ENCODE measurements at places on chromosomes 16 and 17. TPM values are rescaled to one million over a fixed set of nuclear protein-coding genes. Genes with fewer than 3 reads are reported as not detected.

DNA sequence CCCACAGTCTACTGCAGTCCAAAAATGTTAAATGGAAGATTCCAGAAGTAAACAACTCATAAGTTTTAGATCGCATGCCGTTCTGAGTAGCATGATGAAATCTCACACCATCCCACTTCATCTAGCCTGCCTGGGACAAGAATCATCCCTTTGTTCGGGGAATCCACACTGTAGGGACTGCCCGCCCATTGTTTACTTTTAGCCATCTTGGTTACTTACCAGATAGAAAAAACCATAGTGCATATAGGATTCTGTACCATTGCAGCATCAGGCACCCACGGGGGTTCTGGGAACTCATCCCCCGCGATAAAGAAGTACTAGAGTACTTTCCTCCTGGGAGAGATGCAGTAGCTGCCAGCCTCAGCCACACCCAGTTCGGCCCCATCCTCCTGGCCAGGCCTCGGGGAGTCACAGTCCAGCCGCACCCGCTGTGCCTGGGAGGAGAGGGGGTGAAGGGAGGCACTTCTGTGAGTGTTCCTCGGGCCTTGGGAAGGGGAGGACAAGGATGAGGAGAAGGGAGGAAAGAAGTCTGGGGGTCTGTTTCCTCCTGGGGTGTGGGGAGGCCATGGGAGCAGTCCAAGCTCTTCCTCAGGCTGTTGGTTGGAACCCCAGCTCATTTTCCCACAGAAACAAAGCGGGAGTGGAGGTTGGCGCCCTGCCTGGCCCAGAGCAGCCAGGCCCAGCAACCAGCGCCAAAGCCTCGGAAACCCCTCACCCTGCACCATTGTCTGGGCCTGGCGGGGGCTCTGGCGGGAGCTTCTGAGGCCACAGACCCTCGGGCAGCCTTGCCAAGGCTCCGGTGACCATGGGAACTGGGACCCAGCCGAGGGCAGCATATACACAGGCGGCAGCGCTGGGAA lies 8.9 kb downstream of the TRIM47 start:
- H3K4me1 ChIP-seq: peaks cover 24% of the 10 kb centered on the region
- H3K36me3 ChIP-seq: no peaks in the 10 kb centered on the region
- H3K4me3 ChIP-seq: no peak overlapping the region
- DNase-seq: peak; percentile 86
- peak overlapping the region; percentile 33 for H3K27ac ChIP-seq

DNA sequence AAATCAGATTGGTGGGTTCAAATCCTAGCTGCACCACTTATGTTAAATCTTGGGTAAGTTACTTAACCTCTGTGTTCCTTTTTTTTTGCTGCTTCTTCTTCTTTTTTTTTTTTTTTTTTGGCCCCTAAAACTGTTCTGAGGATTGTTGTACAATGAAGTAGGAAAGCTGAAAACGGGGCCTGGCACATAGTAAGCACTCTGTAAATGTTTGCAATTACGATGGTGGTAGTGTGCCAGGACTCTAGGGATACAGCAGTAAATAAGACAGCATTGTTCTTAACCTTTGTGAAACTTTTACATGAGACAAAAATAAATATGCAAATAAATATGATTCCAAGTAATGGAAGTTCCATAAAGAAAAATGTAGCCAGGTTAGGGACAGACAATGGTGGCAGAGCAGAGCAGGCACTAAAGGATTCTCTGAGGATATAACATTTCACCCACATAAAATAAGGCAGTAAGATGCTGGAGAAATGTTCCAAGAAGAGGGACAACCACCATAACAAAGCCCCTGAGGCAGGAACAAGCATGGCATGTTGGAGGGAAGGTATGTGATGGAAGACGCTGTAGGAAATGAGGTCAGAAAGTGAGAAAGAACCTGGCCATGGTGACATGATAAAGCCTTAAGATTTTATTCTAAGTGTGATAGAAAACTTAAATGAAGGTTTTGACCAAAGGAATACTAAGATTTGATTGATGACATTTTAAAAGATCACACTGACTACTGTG lies 127.3 kb downstream of the NLK start:
- H3K4me3 ChIP-seq: no peak overlapping the region
- H3K4me1 ChIP-seq: peaks cover 45% of the 10 kb centered on the region
- DNase-seq: no peak
- H3K27ac ChIP-seq: no peak overlapping the region

ABCA9 gene
- 2.0 TPM for total RNA-seq

TMEM88 gene
- 39.2 TPM for total RNA-seq

DNA sequence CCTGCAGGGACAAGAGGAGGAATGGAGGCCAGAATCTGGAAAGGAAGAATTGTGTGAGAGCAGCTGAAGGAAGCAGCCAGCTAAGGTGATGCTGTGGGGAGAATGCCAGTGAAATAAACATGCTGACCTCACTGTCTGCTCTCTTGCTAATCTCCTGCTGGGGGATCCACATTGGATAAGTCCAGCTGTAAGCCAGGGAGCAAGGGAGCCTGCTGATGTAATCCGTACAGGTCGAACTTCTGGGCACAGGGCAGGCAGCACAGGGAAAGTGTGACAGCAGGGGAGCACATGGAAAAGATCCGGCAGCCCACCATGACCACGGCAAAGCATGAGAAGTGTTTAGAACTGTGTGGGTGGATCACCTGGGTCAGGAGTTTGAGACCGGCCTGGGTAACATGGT lies 7.5 kb upstream of the XPO6 start:
- H3K4me1 ChIP-seq: no peaks in the 10 kb centered on the region
- no peaks in the 10 kb centered on the region for H3K27me3 ChIP-seq
- no peaks in the 10 kb centered on the region for H3K36me3 ChIP-seq
- H3K27ac ChIP-seq: no peak overlapping the region
- no peak overlapping the region for H3K4me3 ChIP-seq

DNA sequence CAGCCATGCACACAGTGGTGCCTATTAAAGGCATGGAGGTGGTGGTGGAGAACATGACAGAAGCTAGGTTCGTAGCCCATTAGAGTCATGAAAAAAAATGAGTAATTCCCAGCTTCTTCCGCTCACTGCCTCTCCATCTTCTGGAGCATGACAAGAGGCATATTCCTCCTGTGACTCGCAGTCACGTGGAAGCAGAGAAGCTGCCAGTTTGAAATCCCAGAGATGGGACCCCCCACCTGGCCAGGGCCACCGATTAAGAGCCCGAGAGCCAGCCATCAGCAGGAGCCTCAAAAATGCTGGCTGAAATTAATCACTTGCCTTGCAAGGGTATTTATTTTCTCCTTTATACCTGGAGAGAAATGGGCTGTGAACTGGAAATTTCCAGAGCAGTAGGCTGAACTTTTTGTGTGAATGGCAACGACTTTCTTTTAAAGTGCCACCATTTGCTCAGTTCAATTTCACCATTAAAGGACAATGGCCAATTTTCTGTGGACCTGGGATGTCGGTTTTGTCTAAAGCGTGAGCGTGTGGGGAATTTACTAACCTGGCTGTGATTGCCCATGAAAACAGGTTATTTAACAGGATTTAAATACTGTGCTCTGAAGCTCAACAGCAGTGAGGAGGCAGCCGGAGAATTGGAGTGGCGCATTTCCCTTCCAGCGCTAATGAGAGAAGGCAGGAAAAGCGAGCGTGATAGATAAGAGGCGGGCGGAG lies 189.7 kb upstream of the SDK2 start:
- DNase-seq: no peak
- H3K27me3 ChIP-seq: no peaks in the 10 kb centered on the region
- H3K27ac ChIP-seq: no peak overlapping the region
- H3K36me3 ChIP-seq: no peaks in the 10 kb centered on the region
- H3K4me1 ChIP-seq: no peaks in the 10 kb centered on the region

- H3K27ac ChIP-seq: no peak overlapping the region
- no peaks in the 10 kb centered on the region for H3K36me3 ChIP-seq
- H3K4me1 ChIP-seq: no peaks in the 10 kb centered on the region
Measured at GRCh38 chr17:77935121-77935571, 23.4 kb upstream of the TNRC6C start.

ZNF319 gene
- total RNA-seq: 9.9 TPM

DNA sequence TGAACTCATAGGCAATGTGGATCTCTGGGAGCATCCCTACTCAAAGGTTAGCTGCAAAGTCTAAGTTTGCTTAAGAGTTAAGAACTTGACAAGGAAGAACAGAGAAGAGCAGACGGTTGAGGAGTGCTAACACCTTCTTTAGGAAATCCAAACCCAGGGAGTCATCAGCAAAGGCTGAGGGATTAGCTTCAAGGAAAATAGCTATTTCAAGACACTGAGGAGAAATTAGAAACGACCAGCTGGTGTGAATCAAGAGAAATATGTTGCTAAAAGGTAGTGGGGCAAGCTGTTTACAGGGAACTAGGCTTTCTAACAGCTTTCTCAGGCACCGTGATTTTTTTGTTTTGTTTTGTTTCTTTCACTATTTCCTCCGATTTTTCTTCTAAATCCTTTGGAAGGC lies 90.7 kb downstream of the CDH8 start:
- H3K36me3 ChIP-seq: no peaks in the 10 kb centered on the region
- no peak for DNase-seq
- no peaks in the 10 kb centered on the region for H3K27me3 ChIP-seq
- no peak overlapping the region for H3K27ac ChIP-seq
- no peak overlapping the region for H3K4me3 ChIP-seq
- no peaks in the 10 kb centered on the region for H3K4me1 ChIP-seq

DNA sequence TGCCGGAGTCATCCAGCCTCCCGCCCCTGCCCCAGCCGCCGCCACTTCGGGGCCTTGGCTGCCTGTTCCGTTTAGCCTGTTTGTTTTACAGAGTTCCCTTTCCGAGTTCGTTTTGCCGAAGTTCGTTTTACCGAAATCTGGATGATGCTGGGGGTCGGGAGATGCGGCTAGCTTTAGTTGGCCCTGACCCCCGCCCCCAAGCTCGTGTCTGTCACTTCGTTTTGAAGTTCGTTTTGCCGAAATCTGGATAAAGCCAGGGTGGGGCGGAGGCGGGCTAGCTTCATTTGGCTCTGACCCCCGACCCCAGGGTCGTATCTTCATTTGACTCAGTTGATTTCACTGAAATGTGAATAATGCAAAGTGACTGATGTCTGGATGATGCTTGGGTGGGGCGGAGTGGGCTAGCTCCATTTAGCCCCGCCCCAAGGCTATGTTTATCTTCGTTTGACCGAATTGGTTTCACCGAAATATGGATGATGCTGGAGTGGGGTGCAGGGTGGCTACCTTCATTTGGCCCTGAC lies 591 bp downstream of the PSMD7 start:
- H3K4me3 ChIP-seq: peak overlapping the region; percentile 84
- no peaks in the 10 kb centered on the region for H3K27me3 ChIP-seq
- DNase-seq: peak; percentile 36

DNA sequence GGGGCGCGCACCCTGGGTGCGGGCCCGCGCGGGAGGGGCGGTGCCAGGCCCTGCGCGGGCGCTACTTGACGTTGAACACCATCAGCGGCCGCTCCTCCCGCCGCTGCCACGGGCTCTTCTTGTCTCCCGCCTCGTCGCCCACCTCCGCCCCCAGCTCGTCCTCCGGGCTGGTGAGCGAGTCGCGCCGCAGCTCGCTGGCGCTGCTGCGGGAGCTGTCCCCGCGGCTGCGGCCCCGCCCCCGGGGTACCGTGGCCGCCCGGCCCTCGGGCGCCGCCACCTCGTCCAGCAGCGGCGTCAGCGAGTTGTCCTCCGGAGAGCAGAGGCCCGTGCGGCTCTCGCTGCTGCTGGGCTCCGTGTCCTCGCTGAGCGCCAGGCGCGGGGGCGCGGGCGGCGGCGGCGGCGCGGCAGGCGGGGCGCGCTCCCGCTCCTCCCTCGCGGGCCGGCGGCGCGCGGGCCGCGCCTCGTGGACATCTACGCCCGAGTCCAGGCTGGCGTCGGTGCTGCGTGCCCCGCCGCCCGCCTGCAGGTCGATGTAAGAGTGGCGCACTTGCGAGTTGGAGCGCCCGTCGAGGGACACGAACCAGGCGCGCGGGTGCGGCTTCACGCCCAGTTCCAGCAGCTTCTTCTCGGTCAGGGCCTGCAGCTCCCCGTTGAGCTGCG lies 8.7 kb downstream of the GRN start:
- no peak overlapping the region for H3K4me3 ChIP-seq
- H3K27ac ChIP-seq: no peak overlapping the region
- DNase-seq: no peak
- no peaks in the 10 kb centered on the region for H3K27me3 ChIP-seq

DNA sequence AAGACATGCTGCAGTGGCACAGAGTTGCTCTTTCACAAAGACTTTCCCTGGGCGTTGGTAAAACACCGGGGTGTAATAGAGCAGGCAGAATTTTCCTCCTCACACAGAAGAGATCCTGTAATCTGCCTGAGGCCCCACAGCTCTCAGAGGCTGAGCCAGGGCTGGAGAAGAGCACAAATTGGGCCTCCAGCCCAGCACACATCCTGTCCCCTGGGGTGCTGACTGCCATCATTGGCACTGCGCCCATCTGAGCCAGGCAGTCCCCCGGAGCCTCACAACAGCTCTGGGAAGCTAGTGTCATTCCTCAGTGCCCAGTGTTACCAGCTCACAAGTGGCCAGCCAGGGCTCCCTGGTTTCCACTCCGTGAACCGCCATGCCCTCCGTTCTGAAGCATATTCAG lies 119.4 kb downstream of the SOCS1 start:
- H3K27ac ChIP-seq: no peak overlapping the region
- no peak overlapping the region for H3K4me3 ChIP-seq
- H3K4me1 ChIP-seq: peaks cover 44% of the 10 kb centered on the region
- peak; percentile 24 for DNase-seq

- DNase-seq: no peak
- H3K36me3 ChIP-seq: no peaks in the 10 kb centered on the region
- no peak overlapping the region for H3K4me3 ChIP-seq
- peaks cover 26% of the 10 kb centered on the region for H3K4me1 ChIP-seq
- H3K27me3 ChIP-seq: no peaks in the 10 kb centered on the region
Measured at GRCh38 chr17:78769196-78769773, 12.8 kb downstream of the CYTH1 start.

DNA sequence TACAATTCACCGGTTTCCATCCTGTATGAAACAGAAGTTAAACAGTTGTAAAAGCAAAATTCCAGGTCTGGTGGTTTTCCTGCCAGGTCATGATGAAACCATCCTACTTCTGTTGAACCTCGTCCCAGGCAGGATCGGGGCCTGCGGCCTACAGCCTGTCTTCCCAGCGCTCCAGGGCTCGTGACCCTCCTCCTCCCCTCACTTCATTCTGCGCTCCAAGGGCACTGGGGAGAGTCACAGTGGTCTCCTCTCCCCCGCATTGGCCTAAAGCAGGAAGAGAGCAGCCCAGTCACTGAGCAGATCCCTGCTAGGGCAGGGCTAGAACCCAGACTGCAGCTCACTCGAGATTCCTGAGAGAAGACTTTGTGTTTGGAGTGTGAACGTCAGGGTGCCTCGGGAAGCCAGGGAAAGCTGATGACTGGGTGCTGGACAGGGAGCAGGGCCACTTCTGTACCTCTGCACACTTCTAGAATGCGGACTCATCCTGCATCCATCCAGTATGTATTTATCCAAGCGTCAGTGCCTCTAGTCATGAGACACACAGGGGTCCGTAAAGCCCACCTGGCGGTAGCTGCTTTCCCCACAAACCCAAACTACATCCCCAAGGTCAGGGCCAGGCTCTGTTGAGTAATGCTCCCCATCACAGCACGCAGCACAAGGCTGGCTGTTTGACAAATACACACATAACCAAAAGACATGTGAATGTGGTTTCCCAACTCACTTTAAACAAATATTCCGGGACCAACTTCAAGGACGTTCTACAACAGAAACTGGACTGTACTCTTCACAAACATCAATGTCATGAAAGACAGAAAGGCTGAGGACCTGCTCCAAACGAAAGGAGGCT lies 1.7 kb upstream of the ITGAE start:
- peaks cover 2% of the 10 kb centered on the region for H3K36me3 ChIP-seq
- H3K27me3 ChIP-seq: no peaks in the 10 kb centered on the region
- no peaks in the 10 kb centered on the region for H3K4me1 ChIP-seq
- H3K27ac ChIP-seq: no peak overlapping the region
- no peak overlapping the region for H3K4me3 ChIP-seq
- DNase-seq: no peak

GRCh38 chr17:51166987-51167931 lies 1.0 kb downstream of the NME2 start:
- H3K36me3 ChIP-seq: peaks cover 9% of the 10 kb centered on the region
- DNase-seq: peak; percentile 62
- no peaks in the 10 kb centered on the region for H3K27me3 ChIP-seq
- H3K4me3 ChIP-seq: peak overlapping the region; percentile 55
